ENCODE measurements at places on chromosomes 4 and X.

DNA sequence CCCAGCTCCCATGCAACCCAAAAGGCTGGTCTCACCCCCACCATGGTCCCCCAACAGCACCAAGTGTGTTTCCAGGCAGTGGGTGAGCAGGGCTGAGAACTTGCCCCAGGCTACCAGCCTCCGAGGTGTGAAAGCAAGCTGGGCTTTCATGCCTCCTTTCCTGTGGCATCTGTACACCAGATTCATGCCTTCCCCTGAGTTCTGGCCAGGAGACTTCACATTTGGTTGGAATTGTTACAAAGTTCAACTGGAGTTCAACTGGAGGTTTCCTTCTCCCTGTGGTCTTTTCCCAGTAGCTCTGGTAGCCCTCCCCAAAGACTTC, 77.6 kb upstream of the RAB40AL start:
- DNase-seq, result no peak

- no peak for DNase-seq
Observed at GRCh38 chr4:25370242-25370641, 6.8 kb upstream of the ANAPC4 start.

DNA sequence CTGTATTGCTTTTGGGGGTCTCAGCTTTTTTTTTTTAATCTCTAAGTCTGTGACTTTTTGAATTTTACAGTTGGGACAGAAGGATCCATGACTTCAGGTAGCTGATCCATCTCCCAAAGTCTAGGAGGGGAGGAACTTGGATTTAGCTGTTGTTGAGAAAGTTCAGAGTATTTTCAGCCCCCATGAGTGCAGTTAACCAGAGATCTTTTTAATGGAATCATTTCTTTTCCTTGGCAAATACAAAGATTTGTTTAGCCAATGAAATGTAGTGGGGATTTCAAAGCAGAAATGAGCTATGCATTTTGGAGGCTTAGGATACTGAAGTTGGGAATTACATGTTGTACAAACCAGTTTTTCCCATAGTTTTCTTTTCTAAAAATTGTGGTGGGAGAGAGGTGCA, 18.1 kb downstream of the FNIP2 start:
- no peak for DNase-seq

- no peak for DNase-seq
Observed at GRCh38 chr4:4609622-4610334, 67.9 kb upstream of the STX18 start.

DNA sequence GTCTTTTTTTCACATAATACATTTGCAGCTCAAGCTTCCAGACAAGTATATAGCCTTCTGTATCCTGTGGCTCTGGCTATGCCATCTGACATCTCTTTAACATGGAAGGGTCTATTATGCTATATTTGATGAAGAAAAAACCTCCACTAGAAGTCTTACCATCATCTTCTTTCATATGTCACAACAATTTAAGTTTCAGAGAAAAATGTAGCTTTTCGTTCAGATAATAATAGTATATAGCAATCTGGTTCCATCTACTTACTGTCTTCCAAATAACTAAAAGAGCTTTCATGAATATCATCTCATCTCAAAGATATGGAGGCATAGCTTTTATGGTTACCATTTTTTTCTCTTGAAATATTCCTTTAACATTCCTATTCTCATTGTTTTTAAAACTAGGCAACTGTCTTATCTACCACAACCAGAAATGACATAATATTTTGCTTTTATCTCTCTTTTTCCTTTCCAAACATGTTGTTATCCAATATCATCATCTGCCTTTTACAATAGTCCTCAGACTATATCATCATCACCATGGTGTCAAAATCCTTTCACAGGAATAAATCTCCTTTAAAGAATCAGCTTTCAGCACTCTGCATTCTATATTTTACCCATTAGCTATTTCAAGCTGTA, 1005.1 kb downstream of the PDHA2 start:
- no peak for DNase-seq

GRCh38 chr4:77146186-77147078, 10.6 kb upstream of the CCNG2 start:
- DNase-seq, result no peak

- DNase-seq, result no peak
Observed at GRCh38 chrX:112094729-112095128, 12.2 kb upstream of the TRPC5 start.

DNA sequence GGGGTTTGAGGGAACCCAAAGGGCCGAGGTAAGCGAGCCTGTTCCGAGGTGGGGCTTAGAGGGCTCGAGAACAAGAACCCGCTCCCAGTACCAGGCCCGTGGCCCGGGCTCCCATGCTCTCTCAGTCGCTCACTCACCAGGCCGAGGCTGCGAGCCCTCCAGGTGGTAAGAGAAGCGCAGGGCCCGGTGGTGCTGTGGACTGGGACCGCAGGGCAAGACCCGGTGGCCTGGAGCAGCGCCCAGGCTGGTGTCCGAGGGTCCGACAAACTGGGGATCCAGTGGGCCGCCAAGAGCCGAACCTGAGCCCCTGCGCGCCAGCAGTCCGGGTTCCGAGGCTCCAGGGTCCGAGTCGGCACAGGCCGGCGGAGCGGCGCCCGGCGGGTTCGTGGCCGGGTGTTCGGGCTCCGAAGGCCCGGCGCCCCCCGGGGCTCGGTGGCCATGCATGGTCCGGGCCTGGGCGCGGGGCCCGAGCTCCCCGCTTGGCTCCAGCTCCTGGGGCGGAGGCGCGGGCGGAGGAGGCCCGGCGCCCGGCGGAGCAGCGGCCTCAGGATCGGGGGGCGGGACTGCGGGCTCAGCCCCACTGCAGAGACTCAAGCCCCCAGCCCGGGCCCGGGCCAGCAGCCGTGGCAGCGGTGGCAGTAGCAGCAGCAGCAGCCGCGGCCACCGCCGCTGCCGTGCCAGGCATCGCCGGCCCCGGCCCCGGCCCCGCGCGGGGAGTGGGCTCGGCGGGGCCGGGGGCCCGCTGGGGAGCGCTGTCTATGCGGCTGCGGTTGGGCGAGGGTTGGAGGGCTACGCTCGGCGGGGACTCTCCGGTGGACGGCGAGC, 833 bp downstream of the FGD1 start:
- no peak for DNase-seq

- DNase-seq, result no peak
Observed at GRCh38 chr4:74431113-74431826, 13.7 kb upstream of the AREG start.

- DNase-seq, result no peak
Observed at GRCh38 chr4:120025516-120025915, 41.1 kb downstream of the MAD2L1 start.

DNA sequence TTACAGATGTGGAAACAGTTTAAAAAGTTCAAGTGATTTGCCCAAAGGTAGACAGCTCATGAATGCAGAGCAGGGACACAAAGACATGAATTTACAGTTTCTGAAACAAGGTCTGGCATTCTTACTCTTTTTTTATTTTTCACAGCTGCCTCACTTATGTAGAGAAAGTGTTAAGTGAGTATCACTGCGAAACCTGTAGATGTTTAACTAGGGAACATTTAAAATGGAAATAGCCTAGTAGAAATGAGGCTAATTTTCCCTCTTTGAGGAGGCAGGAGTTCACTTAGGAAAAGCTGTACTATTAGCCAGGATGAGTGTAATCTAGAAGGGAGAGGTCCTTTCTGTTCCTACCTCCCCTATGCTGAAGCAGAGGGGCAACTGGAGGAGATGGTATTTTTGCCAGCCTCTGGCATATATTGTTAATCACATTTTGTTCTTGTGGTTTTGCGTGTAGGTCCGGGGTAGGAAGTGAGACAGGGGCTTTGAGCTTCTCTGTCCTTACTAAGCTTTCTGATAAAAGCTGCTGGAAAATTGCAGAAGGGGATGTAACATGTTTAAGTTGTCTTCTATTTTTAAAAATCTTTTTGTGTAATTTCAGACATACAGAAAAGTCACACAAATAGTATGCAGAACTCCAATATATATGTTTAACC, 492.8 kb upstream of the NR3C2 start:
- DNase-seq, result no peak

- no peak for DNase-seq
Observed at GRCh38 chr4:647481-647880, 22.1 kb downstream of the PDE6B start.

DNA sequence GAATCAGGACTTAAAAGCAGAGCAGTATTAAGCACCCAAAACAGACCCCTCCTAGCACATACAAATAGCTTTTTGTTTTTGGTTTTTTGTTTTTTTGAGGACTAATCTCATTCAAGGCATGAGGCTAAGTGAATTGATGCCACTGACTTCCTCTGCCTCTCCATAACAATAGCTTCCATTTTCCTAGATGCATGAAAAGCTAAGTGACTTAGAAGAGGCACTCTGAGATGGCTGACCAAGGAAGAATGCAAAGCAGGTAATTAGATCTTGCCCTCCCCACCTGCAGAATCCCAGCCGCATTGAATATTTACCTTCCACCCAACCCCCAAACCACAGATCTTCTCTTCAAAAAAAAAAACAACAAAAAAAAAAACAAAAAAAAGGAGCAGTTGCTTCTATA, 7.4 kb upstream of the KDR start:
- no peak for DNase-seq

GRCh38 chr4:26685250-26685649, 101.4 kb downstream of the TBC1D19 start:
- no peak for DNase-seq

GRCh38 chrX:82163701-82164100, 961.8 kb downstream of the SH3BGRL start:
- DNase-seq, result no peak

DNA sequence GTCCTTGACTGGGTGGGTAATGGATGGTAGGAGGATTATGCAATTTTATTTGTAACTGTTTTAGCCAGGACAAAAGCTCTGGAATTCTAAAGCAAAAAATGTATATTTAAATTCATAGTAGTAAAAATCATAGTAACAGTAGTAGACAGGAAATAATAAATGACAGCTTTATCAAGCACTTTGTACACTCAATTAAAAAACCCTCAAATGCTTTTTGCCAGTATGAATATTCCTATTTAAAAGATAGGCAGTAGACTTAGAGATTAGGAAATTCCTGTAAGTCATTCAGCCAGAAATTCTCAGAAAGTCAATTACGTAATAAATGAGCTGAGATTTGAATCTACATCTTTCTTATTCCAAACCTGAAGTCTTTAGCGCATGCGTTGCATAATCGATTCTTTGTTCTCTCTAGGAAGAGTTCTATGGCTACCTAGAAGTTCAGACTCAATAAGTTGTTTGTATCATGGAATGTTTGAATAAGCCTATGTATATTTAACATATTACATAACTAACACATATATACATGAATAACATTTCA, 2.5 kb downstream of the AADAT start:
- no peak for DNase-seq

DNA sequence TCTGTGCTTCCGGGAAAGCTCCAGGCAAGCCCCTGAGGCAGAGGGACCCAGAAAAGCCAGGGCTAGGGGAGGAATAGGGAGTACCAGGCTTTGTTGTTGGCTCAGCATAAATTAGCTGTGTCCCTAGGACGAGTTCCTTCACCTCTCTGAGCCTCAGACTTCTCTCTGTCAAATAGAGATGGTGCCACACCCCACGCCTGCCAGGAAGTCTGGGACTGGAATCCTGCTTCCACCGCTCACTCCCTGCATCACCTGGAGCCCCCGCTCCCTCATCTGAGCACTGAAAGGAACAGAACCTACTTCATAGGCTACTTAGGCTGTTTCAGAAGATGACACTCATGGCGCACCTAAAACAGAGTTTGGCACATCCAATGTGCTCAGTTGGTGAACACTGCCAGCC, 8.1 kb upstream of the JAKMIP1 start:
- DNase-seq, result no peak

- DNase-seq, result no peak
Observed at GRCh38 chrX:20352504-20352903, 85.8 kb upstream of the RPS6KA3 start.

DNA sequence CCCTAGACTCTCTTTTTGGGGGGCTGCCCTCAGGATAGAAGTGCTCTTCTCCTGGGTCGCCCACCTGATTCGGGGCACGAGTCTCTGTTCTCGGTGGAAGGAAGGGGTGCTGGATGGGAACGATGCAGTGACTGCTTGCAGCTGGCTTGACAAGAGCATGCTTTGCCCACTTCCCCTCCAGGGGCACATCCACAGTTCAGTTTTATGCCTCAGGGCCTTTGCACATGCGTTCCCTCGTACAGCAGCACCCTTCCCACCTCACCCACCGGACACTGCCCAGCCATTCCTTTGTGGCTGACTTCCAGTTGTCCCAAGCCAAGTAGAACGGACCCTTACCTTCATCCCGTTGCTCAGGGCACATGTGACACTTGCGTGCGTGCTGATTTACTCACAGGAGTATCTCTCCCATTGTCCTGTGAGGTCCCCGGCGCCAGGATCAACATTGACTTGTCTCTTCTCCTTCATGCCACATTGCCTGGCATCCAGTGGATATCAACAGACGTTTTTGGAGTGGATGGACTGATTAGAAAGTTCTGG, 60.0 kb downstream of the C4orf50 start:
- no peak for DNase-seq

Data from AG04450 (cell line).